Natural killer cell (primary cell): ENCODE measurements at places on chromosomes 3 and 15. TPM values are rescaled to one million over a fixed set of nuclear protein-coding genes. Genes with fewer than 3 reads are reported as not detected.

DNA sequence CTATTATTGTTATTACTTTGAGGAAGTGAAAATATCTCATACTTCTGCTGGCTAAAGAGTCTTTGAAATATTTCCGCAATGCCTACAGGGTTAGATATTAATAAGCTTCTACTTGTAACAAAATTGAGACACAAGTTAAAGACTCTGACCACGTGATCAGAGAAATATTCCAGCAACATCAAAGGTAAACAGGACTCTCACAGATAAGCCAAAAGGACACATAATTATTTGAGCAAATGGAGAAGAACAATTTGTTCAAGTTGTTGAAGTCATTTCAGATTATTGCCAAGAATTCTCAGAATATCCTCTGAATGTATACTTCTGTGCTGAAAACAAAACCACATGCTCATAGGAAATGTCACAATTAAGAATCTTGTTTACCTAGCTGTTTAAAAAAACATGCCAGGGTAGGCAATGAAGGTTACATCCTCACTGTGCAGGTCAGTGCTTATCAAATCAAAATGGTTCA is 225.8 kb upstream of the ALCAM start:
- no peak for DNase-seq

GRCh38 chr3:49620728-49621127 is 53.4 kb upstream of the APEH start:
- DNase-seq: no peak

DNA sequence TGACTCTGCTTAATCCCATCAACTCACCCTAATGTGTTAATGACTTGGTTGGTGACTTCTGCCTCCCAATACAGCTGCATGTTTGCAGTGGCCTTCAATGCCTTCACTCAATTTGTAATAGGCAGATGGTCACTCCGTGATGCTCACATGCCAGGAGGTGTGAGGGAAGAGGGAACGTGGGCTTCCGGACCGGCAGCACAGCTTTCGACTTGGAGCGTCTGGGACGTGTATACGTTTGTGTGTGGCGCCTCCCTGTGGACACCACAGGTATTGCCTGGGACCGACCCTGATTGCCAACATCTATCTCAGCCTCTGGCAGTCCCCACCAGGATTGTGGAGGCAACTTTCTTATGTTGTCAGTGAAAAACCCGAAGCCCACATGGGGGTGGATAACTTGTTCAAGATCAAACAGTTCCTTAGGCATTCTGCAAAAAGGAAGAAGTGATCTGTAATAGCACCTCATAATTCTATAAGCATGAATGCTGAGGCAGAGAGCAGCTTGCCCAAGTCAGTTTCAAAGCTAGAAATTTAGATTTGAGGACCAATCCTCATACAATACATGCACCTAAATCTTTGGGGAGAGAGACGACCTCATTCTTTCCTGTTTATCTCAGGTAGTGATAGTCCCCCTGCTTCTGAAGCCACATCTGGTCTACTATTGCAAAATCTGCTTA is 16.9 kb downstream of the MRPL46 start:
- peak; percentile 68 for DNase-seq

DNA sequence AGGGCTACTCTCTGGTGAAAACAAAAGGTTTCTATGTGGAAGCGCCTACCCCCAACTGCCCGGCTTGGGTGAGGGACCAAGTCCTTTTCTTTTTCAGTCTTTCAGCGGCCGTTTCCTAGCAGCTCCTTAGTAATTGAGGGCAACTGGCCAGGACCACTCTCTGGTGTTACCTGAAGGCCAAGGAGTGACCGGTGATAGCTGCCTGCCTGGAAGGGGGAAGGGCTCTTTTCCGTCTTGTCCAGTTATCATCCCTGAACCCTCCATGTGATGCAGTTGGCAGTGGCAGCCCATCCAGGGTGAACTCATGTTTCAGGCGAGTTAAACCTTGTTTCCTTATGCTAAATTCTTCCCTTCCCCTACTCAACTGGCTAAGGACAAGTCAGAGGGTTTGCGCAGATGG is 33.3 kb downstream of the RHCG start:
- DNase-seq: no peak

Gene THOC7
- 35.8 TPM for total RNA-seq

Gene FILIP1L
- not detected for total RNA-seq

Gene CTSH
- 9.7 TPM for total RNA-seq
